Epithelial cell of proximal tubule (primary cell): ENCODE measurements at places on chromosomes 5 and 9. TPM values are rescaled to one million over a fixed set of nuclear protein-coding genes. Genes with fewer than 3 reads are reported as not detected.

The SH3GL2 gene
- 0.87 and 3.4 TPM in 2 replicates for total RNA-seq

The PCDHB11 gene
- 0.06 and 0.07 TPM in 2 replicates for total RNA-seq

The SLC6A3 gene
- not detected in 2 replicates for total RNA-seq

The OBP2B gene
- not detected in 2 replicates for total RNA-seq

The ABO gene
- total RNA-seq = 0.65 and 2.5 TPM in 2 replicates

The TLR4 gene
- total RNA-seq = 1.7 and 7.2 TPM in 2 replicates

The TMED9 gene
- 92.0 and 102 TPM in 2 replicates for total RNA-seq

The SLC46A2 gene
- total RNA-seq = not detected in 2 replicates

The MUSK gene
- total RNA-seq = not detected in 2 replicates

The GALT gene
- 20.3 and 24.5 TPM in 2 replicates for total RNA-seq

The IPO11 gene
- 6.6 and 20.5 TPM in 2 replicates for total RNA-seq

The CCDC180 gene
- total RNA-seq = 0.29 and 0.75 TPM in 2 replicates

The ECSCR gene
- total RNA-seq = 0.12 and 0.65 TPM in 2 replicates

The FOXD4L3 gene
- total RNA-seq = not detected in 2 replicates

The PCDHGB3 gene
- total RNA-seq = 0.14 and 1.1 TPM in 2 replicates

The PCDHAC2 gene
- not detected in 2 replicates for total RNA-seq

The PRLR gene
- 0.22 and 0.35 TPM in 2 replicates for total RNA-seq

The AK8 gene
- total RNA-seq = 0.14 and 0.46 TPM in 2 replicates

The LCN1 gene
- total RNA-seq = not detected in 2 replicates

The HRH2 gene
- total RNA-seq = 0.29 and 0.65 TPM in 2 replicates

The SGTB gene
- total RNA-seq = 5.1 and 9.5 TPM in 2 replicates

The NUDT12 gene
- total RNA-seq = 8.0 and 9.9 TPM in 2 replicates

The TMEM215 gene
- not detected in 2 replicates for total RNA-seq

The GPRIN1 gene
- total RNA-seq = 34.0 and 40.2 TPM in 2 replicates

The DND1 gene
- 0.14 TPM in 1 of 2 replicates, not detected in the other for total RNA-seq

The DDX4 gene
- total RNA-seq = not detected in 2 replicates

The PCDHB4 gene
- total RNA-seq = not detected in 2 replicates

The UNC5A gene
- total RNA-seq = 0.07 and 1.2 TPM in 2 replicates

The HAVCR2 gene
- 0.12 TPM in 1 of 2 replicates, not detected in the other for total RNA-seq

The PGM5 gene
- 1.2 TPM in 1 of 2 replicates, not detected in the other for total RNA-seq

The FGD3 gene
- 0.14 and 0.58 TPM in 2 replicates for total RNA-seq

The LAMC3 gene
- total RNA-seq = 0.14 and 0.29 TPM in 2 replicates

The LRRC19 gene
- total RNA-seq = not detected in 2 replicates

The SPATA31E1 gene
- not detected in 2 replicates for total RNA-seq

The MARCOL gene
- total RNA-seq = not detected in 2 replicates

The BHMT gene
- total RNA-seq = 1.2 and 1.4 TPM in 2 replicates

The GRXCR2 gene
- total RNA-seq = not detected in 2 replicates

The FOXD4L4 gene
- not detected in 2 replicates for total RNA-seq

The PIP5KL1 gene
- 0.87 and 6.9 TPM in 2 replicates for total RNA-seq

The BTNL3 gene
- total RNA-seq = not detected in 2 replicates

The IL7R gene
- total RNA-seq = 0.12 and 1.6 TPM in 2 replicates

The RNF183 gene
- total RNA-seq = 3.9 TPM in 1 of 2 replicates, not detected in the other

The NR6A1 gene
- 1.1 and 2.0 TPM in 2 replicates for total RNA-seq

The PCDHA7 gene
- under 0.01 TPM in 1 of 2 replicates, not detected in the other for total RNA-seq

The TMEM232 gene
- total RNA-seq = 0.86 TPM in 1 of 2 replicates, not detected in the other

The SEMA4D gene
- total RNA-seq = 8.0 and 12.3 TPM in 2 replicates

The STKLD1 gene
- 1.3 TPM in 1 of 2 replicates, not detected in the other for total RNA-seq

The AQP3 gene
- total RNA-seq = 0.65 and 5.4 TPM in 2 replicates
